ENCODE measurements at places on chromosomes 7 and 10.

GRCh38 chr10:122138831-122139625 is 132.1 kb upstream of the BTBD16 start:
- DNase-seq: no peak

DNA sequence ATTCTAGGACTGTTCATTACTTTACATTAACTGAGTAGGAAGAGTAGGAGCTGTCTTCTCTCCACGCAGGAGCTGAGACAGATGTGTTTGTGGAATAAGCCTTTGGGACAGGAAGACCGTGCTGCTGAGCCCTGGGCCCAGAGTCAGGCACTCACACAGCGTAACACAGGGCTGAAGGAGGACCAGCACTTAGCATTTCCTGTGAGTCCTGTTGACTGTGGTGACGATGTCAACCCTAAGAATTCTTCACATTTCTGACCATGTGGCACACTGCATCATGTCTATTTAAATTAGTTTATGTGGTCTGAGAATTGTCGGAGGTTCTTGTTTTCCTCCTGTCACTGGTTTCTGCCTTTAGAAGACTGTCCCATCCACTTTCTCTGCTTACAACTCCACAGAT is 117.2 kb downstream of the PIP4K2A start:
- no peak for DNase-seq

- DNase-seq: no peak
Observed at GRCh38 chr7:149285603-149286002, 23.6 kb downstream of the ZNF783 start.

- DNase-seq: no peak
Observed at GRCh38 chr10:129832573-129833467, 131.3 kb downstream of the EBF3 start.

DNA sequence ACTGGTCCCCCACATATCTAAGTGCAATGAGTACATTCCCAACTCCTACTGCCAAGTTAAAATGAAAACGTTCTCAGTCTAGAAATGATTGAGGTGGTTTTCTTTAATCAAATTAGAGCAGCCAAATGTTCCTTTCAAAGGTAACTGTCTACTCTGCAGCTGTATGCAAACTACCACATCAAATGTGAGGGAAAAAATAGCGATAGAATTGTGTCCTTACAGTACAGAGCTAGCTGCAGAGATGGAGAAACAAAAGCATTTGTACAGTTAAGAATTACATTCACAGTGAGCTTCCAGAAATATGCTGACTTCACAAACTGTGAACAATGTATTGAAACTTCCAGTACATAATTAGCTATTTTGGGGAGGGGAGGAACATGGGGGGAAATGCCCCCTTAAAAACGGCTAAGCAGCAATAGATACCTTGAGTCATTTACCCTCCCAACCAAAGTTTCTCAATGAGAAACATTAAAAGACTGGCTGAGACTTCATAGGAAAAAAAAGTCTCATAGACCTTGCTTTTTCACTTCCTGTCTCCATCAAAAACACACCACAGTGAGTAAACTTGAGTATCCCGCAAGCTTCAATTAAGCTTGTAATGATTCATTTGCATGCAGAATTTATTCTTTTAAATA is 22.9 kb downstream of the CDK6 start:
- peak; percentile 89 for DNase-seq

- DNase-seq: peak; percentile 60
Observed at GRCh38 chr10:98170249-98171117, 36.0 kb downstream of the R3HCC1L start.

- no peak for DNase-seq
Observed at GRCh38 chr10:8104721-8105120, 50.2 kb downstream of the GATA3 start.

GRCh38 chr10:69588358-69588757 is 15.1 kb upstream of the NEUROG3 start:
- DNase-seq: no peak

- DNase-seq: no peak
Observed at GRCh38 chr7:96499532-96499931, 177.6 kb upstream of the SLC25A13 start.

GRCh38 chr10:130867446-130868194 is 443.9 kb downstream of the TCERG1L start:
- no peak for DNase-seq

DNA sequence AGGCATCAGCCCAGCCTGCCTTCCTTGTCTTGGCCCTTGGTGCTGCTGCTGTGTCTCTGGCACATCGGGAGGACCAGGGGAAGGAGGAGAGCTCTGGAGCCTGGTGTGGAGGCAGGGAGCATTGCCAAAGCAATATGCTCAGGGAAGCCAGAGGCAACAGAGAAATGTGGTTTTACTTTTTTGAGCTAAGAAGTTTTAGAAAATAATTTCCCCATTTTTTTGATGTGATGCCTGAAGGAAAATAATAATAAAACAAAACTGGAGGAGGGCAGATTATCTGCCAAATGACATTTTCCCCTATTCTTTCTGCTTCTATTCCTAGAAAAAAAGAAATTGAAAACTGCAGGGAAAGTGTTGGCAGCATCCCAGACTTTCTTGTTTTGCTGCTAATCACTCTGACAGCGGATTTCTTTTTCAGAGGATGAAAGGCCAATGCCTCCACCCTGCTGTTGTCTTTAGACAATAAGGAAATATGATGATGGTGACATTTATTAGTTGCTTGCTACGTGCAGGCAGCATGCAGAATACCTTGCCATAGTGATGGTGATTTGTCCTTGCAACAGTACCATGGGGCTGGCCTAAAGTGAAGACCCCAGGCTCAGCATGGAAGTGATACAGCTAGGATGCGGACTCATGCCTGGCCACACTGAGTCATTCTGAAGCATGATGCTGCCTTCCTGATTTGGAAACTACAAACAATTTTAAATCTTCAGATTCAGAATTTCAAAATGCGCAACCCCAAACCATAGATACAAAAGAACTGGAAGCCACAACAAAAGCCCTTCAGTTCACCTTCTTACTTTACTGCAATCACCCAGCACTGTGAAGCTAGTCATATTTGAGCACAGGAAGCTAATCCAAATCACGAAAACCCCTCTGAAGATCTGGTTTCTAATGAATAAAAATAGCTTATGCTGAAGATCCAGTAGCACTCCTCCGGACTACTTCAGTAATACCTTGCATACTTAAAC is 260.2 kb upstream of the TMEM72 start:
- no peak for DNase-seq

DNA sequence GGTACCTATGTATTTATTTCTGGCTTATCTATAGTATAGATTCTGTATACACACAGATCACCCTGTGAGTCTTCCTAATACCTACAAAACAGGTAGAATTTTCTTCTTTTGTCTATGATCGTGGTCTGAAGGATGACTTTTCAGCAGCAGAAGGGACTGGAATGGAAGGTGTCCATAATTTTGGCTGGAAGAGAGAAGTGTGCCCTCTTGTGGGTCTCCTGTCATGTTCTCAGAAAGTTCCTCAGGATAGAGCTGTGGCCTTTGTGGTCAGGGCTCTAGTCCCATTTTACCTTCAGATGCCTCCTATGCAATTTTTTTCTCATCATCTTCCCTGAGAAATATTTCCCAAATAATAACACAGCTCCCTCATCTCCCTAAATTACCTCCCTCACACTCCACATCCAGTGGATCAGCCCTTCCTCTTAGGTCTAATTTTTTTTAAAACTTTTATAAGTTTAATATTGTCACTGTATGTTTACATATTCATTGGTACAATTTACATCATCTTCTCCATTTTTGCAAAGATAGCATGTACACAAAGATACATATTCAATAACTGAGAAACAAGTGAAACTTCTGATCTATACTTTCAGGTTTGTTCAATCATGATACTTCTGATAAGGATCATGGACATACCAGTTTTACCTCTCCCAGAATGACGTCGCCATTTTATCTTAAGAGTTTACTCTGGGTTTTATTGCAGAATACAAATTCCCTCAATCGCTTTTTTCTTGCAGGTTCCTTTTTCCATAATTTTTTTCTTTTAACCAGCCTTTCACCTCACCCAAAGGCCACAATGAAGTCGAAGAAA is 112.7 kb downstream of the REEP3 start:
- no peak for DNase-seq

DNA sequence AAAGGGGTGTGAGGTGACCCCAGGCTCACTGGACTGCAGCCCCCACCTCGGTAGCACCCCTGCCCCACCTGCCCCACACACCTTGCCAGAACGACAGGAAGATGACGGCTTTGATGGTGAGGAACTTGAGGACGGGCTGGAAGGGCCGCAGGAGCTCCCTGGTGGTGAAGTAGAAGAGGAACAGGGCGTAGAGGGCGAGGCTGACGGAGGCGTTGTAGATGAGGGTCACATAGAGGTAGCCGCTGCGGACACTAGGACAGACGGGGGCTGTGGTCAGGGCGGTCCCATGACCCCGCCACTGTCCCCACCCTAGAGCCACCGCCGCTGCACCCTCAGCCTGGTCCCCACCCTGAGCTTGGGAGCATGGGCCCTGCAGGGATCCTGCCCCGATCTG is 7.6 kb downstream of the TMEM184A start:
- DNase-seq: peak; percentile 37

GRCh38 chr7:94276027-94276426 is 118.7 kb upstream of the COL1A2 start:
- no peak for DNase-seq

DNA sequence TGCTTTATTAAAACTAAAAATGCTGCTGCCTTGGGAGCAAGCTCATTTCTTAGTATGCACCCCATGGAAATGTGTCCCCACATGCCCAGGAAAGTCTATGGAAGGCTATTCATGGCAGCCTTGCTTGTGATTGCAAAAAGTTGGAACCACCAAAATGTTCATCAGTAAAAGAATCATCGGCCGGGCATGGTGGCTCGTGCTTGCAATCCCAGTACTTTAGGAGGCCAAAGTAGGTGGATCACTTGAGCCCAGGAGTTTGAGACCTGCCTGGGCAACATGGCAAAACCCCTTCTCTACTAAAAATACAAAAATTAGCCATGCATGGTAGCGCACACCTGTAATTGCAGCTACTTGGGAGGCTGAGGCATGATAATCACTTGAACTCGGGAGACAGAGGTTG is 79.8 kb downstream of the ARHGAP22 start:
- no peak for DNase-seq

GRCh38 chr7:101896941-101897340 is 79.5 kb downstream of the CUX1 start:
- no peak for DNase-seq

DNA sequence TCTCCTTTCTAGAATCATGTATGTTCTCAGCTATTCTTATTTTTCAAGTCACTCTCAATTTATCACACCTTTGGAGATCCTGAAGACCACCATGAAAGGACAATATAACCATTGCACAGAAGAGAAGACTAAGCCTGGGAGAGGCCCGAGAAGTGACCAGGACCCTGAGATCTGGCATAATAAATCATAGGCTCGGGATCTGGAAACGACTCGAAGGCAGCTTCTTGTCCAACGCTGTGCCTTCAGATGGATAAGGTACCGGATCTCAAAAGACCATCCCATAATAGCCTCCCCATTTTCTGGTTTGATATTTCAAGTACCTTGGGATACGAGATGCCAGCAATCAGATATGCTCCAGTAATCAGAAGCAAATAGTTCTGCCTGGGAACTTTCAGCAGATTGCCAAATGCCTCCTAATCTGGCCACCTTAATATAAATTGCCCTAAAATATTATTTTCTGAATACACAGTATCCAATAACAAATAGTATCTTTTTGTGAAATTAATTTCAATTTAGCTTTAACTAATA is 179.2 kb upstream of the ZMIZ1 start:
- DNase-seq: no peak

GRCh38 chr10:118246332-118247295 is 95.5 kb downstream of the FAM204A start:
- no peak for DNase-seq

DNA sequence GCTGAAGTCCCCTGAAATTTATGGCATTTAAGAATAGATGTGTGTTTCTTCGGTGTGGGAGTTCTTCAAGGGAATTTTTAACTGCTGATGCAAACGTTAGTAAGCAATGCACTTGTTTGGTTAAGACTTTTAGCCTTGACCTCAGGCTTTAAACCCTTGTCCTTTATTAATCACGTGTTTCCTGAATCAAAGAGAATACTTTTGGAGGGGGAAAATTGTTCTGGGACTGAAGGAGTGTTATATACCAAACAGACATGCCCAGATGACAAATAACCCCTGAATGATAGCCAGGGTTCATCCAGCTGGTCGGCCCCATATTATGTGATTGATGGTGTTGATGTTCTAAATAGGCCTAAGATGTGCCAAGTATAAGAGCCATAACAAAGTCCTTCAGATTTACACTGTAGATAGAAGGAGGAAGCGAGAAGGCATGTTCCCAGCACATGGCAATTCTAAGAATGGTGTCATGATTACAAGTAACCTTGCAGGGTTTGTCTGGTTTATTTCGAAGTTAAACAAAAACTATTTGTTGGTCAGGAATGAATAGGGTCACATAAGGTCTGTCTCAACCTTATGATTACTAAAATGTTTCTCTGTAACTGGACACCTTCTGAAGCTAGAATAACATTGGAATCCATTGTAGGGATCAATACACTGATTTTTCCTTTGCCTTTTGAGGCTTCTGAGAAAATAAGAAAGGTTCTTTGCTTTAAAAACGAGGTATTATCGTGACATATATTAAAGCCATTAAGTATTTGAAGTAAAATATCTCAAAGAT is 124.2 kb upstream of the SEM1 start:
- no peak for DNase-seq

GRCh38 chr10:19097151-19097550 is 48.5 kb downstream of the MALRD1 start:
- DNase-seq: no peak

DNA sequence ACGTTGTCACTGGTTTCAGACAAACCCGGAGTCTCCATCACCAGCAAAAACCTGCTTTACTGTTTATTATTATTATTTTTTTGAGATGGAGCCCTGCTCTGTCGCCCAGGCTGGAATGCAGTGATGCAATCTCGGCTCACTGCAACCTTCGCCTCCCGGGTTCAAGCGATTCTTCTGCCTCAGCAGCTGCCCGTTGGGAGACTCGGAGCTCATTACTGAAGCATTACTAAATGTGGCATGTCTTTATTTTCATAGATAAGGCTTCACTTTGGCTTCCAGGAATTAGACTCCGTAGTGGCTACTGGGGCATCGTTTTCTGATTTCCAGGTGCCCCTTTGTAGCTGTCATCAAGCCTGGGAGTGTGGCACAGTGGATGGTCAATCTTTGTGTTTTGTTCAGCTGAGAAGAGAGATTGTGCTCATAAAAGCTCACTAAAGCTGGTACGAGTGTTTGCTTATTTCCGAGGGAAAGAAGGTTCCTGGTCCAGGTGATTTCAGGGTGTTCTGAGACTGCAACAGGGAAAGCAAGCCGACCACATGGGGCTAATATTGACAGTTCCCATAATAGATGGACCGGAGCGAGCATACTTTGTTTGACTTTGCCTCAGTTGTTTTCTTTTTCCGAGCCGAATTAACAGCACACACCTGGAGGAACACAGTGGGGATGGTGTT is 163.1 kb downstream of the CAMK1D start:
- no peak for DNase-seq

Measured in MM.1S (cell line).